ENCODE measurements at places on chromosomes 12 and 14.

DNA sequence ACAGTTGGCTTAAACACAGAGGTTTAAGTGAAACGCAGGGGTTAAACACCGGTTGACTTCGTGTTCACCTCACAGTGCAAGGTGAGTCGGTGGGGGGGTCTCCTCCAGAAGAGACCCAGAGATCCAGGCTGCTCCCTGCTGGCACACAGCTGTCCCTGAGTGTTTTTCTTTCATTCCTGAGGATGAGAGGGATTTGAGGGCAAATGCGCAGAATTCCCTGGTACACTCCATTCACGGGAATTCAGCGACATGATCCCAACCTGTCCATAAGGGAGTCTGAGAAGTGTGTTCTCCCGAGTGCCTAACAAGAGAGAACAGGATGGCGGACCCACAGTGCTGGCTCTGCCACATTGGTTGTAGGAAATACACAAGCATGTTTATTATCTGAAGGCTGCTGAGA, 107.2 kb upstream of the ESRRB start:
- DNase-seq, result no peak

DNA sequence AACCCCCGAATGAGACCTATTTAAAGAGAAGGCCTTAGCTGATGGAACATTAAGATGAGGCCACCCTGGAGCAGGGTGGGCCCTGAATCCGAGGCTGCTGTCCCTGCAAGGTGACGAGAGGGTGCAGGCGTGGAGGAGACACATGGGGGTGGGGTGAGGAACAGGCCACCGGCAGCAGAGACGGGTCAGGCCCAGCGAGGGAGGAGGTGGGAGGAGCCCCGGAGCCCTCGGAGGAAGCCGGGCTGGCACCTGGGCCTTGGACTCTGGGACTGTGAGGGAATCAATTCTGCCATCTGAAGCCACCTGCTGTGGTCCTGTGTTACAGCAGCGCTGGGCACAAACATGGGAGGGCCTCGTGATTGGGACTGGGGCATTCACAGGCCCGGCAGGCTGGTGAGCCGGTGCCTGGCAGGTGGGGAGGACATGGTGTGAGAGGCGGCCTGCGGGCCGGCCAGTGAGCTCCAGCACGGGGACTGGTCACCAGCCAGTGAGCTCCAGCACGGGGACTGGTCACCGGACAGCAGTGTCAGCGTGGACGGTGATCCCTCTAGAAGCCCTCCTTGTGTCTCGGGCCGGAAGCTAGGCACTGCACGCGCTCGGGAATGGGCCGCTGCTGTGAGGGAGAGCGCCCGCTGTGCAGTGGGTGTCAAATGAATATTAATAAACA, 46.7 kb downstream of the NOC4L start:
- DNase-seq, result no peak

DNA sequence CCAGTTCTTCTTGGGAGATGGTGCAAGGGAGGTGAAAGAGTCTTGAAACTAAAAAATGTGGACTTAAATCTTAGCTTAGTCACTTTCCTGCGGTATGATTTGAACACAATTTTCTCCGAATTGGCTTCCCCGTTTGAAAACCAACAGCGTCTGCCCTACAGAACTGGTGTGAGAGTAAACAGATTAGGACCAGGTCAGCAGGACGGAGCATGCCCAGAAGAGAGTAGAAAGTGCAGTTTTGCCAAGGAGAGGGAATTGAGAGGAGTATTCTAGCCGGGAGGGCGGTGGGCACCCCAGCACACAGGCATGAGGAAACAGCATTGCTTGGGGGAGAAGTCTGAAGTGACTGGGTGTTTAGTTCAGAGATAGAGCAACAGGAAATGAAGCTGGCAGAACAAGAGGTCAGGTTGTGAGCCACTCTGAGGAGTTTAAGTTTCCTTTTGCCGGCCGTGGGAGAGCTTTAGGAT, 927.1 kb downstream of the VRK1 start:
- DNase-seq, result no peak

DNA sequence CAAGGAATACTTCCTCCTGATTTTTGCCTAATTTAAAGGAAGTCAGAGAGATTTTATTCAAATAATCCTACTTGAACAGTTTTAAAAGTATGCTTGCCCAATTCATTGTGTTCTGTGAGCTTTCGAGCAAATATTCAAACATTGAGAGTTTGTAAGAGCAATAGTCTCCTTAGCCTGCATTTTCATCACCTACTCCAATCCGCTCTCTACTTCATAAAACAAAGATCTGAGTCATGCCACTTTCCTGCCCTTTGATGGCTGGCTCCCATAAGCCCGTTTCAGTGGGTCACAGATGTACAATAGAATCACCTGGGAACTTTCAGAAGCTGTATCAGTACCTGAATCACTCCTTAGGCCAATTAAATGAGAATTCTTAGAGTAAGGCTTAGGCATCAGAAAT, 319.2 kb downstream of the PDZRN4 start:
- no peak for DNase-seq

DNA sequence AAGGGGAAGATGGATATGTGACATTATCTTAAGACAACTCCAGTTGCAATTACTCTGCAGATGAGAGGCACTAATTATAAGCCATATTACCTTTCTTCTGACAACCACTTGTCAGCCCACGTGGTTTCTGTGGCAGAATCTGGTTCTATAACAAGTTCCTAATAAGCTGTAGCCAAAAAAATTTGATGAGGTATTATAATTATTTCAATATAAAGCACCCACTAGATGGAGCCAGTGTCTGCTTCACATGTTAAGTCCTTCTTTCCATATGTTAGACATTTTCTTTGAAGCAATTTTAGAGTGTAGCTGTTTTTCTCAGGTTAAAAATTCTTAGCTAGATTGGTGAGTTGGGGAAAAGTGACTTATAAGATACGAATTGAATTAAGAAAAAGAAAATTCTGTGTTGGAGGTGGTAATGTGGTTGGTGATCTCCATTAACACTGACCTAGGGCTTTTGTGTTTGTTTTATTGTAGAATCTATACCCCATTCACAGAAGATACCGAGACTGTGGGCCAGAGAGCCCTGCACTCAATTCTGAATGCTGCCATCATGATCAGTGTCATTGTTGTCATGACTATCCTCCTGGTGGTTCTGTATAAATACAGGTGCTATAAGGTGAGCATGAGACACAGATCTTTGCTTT, 36.9 kb downstream of the PSEN1 start:
- no peak for DNase-seq

DNA sequence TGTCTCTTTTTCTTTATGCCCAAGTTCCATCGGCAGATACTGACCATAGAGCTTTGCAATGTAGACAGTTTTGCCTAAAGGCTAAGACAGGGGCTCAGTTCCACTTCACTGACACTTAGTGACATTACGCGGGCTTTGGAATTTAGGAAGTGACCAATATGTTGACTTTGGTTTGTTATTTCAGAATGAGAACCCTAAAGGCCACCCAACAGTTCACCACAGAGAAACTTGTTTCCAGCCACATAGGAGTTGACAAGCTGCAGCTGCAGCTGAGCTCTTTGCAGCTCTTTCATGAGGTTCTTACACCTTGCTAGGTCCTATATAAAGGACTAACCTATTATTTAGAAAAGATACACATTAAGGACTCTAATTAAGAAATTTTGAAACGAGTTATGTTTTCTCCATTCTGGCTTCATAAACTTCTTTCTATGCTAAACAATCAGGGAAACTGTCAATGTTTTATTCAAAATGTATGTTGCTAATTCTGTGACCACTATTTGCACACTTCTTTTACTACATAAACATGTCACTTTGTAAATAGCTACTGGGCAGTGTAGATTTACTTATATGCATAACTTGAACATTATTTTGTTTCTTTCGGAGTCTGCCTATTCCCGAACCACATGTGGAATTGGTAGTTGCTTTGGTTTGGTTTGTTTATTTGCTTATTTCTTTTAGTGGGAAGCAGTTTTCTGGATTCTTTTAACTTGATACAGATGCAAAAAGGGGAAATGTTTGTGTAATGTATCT, 18.5 kb upstream of the KLRD1 start:
- DNase-seq, result no peak

DNA sequence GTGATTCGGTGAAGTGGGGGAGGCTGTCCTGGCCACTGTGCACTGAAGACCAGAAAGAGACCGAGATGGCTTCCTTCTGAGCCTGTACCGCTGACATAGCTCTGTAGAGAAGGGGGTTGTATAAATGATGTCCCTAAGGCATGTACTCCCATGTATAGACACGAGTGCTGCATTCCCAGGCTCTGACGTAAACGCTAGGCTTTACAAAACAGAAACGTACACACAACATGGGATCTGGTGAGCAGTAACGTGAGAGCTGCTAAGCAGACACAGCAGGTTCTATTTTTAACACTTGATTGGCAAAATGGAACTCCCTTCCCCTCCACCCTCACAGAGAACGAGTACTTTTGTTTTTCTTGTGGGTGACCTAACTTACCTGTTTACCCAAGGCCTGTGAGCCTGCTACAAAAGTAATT, 35.9 kb downstream of the ACADS start:
- no peak for DNase-seq

GRCh38 chr12:8841778-8842177, 19.4 kb downstream of the A2ML1 start:
- DNase-seq, result no peak

GRCh38 chr12:48118284-48118871, 786 bp upstream of the PFKM start:
- DNase-seq, result no peak

- DNase-seq, result no peak
Measured at GRCh38 chr12:55843431-55843830, 695 bp upstream of the MMP19 start.

GRCh38 chr12:46197883-46198282, 71.0 kb downstream of the SLC38A1 start:
- no peak for DNase-seq

DNA sequence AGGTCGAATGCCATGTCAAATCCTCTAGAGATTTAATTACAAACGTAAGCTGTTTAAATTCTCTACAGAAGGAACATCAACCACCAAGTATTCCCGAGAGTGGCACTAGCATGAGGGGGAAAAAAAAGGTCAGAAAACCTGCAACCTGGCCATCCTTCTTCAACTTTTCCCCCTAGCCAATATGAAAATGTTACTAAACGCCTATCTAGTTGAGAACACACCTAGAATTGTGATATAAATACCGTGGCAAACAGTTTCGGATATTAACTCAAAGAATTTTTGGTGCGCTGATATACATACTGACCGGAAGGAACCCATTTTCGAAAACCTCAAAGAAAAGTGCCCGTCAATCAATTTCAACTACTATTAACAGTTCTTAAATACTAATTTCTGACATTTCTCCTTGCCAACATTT, 1.8 kb downstream of the HNRNPC start:
- no peak for DNase-seq

- DNase-seq, result peak; percentile 5
Measured at GRCh38 chr14:70972107-70972976, 65.1 kb downstream of the PCNX1 start.

GRCh38 chr14:61752626-61753025, 9.6 kb upstream of the SNAPC1 start:
- DNase-seq, result no peak

GRCh38 chr14:60738843-60739508, 4.4 kb downstream of the MNAT1 start:
- DNase-seq, result no peak
